Smooth muscle cell of trachea (primary cell): ENCODE measurements at places on chromosomes 7 and 10. TPM values are rescaled to one million over a fixed set of nuclear protein-coding genes. Genes with fewer than 3 reads are reported as not detected.

The RHOBTB1 gene
- total RNA-seq = 15.3 and 16.0 TPM in 2 replicates

The HTR5A gene
- not detected in 2 replicates for total RNA-seq

The CNNM1 gene
- total RNA-seq = 0.15 and 0.33 TPM in 2 replicates

The NIPSNAP2 gene
- total RNA-seq = 40.0 and 57.3 TPM in 2 replicates

The SLC13A1 gene
- not detected in 2 replicates for total RNA-seq

The TCAF2 gene
- 2.6 and 5.2 TPM in 2 replicates for total RNA-seq

The FGFBP3 gene
- total RNA-seq = 0.44 and 0.50 TPM in 2 replicates

The NFE2L3 gene
- 1.2 and 5.1 TPM in 2 replicates for total RNA-seq

The HELLS gene
- total RNA-seq = 5.8 and 62.1 TPM in 2 replicates

The TMEM254 gene
- total RNA-seq = 6.4 and 10.8 TPM in 2 replicates

The RELN gene
- total RNA-seq = 4.7 and 6.0 TPM in 2 replicates

The CPEB3 gene
- total RNA-seq = 0.66 and 0.73 TPM in 2 replicates

The PKD2L1 gene
- total RNA-seq = not detected in 2 replicates

The ABCA13 gene
- total RNA-seq = 2.5 and 5.1 TPM in 2 replicates

The STRIP2 gene
- total RNA-seq = 5.1 and 8.3 TPM in 2 replicates

The HABP2 gene
- not detected in 2 replicates for total RNA-seq

The FAM25C gene
- not detected in 2 replicates for total RNA-seq

The GCK gene
- 1.5 and 2.2 TPM in 2 replicates for total RNA-seq

The SOSTDC1 gene
- 0.15 TPM in 1 of 2 replicates, not detected in the other for total RNA-seq

The STK31 gene
- 0.33 TPM in 1 of 2 replicates, not detected in the other for total RNA-seq

The WNT8B gene
- total RNA-seq = not detected in 2 replicates

The TMEM178B gene
- total RNA-seq = under 0.01 TPM in 1 of 2 replicates, not detected in the other

The SFXN3 gene
- 88.8 and 94.4 TPM in 2 replicates for total RNA-seq

The RNF133 gene
- 0.33 and 0.73 TPM in 2 replicates for total RNA-seq

The EFCAB10 gene
- total RNA-seq = not detected in 2 replicates

The NUTM2E gene
- 0.15 TPM in 1 of 2 replicates, not detected in the other for total RNA-seq

The ITPRID1 gene
- total RNA-seq = not detected in 2 replicates

The CYP26A1 gene
- not detected in 2 replicates for total RNA-seq

The TRPV5 gene
- not detected in 2 replicates for total RNA-seq

The LIPJ gene
- total RNA-seq = 0.17 TPM in 1 of 2 replicates, not detected in the other

The AKR1C4 gene
- not detected in 2 replicates for total RNA-seq

The HHEX gene
- total RNA-seq = 8.7 and 8.8 TPM in 2 replicates

The LIPF gene
- total RNA-seq = 0.29 TPM in 1 of 2 replicates, not detected in the other

The BTAF1 gene
- 42.7 and 54.0 TPM in 2 replicates for total RNA-seq

The TWIST1 gene
- 76.5 and 118 TPM in 2 replicates for total RNA-seq
